ENCODE measurements at places on chromosomes 12 and 14.

- DNase-seq = no peak
Observed at GRCh38 chr14:34223373-34224148, 238.5 kb downstream of the SPTSSA start.

- no peak for DNase-seq
Observed at GRCh38 chr12:78651755-78652154, 212.8 kb upstream of the SYT1 start.

DNA sequence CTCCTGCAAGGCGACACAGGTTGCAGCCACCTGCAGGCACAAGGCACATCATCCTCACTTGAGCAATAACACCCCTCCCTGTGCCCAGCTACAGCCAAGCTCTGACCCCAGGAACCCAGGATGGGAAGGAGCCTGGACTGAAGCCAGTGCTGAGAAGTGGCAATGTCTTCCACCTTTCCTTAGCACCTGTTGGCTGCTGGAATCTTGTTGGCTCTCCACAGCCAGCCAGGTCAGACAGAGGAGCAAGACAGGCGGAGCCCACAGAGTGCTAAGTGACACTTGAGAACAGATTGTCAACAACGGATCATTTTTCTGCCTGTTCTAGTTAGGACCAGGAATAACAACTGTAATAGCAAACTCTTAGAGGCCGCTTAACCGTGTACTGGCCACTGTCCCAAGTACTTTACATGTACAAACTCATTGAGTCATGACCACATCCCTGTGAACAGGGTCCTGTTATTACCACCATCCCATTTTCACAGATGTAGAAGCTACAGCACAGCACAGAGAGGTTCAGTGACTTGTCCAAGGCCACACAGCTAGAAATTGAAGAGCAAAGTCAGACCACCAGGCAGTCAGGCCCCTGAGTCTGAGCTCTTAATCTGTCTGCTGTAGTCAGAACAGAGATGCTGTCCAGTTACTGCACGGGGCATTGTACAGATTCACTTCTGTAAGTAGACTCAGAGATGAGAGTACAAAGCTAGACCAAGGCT lies 45.6 kb downstream of the RNFT2 start:
- no peak for DNase-seq

GRCh38 chr12:80861641-80862378 lies 75.9 kb downstream of the LIN7A start:
- DNase-seq = no peak

- no peak for DNase-seq
Observed at GRCh38 chr14:74858022-74858421, 17.9 kb downstream of the PROX2 start.

- no peak for DNase-seq
Observed at GRCh38 chr12:66077542-66077941, 53.0 kb downstream of the LLPH start.

GRCh38 chr12:20370014-20370386 lies 1.7 kb downstream of the PDE3A start:
- no peak for DNase-seq

GRCh38 chr12:114625294-114625851 lies 58.6 kb downstream of the TBX3 start:
- peak; percentile 18 for DNase-seq

GRCh38 chr12:104586351-104586919 lies 129.7 kb downstream of the CHST11 start:
- DNase-seq = no peak

DNA sequence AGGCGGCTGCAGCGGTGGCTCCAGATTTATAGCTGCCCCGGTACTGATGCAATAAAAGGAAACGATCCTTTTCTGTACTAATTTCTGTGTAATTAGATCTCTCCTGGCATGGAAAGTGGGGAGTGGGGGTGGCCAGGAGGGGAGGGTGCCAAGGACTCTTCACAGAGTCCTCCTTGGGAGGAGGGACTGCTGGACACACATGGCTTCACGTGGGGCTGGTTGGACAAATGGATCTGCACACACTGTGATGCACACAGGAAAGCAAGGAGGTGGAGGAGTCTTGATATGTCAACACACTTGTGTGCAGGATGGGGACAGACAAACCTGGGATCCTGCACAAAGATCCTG lies 23.8 kb upstream of the ATP5MC2 start:
- DNase-seq = no peak

DNA sequence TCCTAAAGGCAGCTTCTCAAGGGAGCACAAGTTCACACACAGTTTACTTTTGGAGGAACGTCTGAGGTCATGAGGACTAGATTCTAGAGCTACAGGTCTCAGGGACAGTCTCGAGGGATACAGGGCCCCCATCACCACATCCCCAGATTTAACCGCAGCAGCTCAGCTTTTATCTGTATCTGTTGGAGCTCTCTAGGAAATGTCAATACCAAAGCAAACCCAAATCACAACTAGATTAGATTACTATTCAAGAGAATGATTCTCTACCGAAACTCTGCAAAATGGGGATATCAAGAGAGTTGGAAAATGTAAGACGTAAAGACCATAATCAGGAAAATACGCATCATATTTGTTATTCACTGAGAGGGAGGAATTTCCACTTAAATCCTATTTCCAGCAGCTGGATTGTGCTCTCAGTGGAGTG lies 4.0 kb upstream of the MYRFL start:
- no peak for DNase-seq

- no peak for DNase-seq
Observed at GRCh38 chr14:94394025-94394493, 5.7 kb upstream of the SERPINA1 start.

DNA sequence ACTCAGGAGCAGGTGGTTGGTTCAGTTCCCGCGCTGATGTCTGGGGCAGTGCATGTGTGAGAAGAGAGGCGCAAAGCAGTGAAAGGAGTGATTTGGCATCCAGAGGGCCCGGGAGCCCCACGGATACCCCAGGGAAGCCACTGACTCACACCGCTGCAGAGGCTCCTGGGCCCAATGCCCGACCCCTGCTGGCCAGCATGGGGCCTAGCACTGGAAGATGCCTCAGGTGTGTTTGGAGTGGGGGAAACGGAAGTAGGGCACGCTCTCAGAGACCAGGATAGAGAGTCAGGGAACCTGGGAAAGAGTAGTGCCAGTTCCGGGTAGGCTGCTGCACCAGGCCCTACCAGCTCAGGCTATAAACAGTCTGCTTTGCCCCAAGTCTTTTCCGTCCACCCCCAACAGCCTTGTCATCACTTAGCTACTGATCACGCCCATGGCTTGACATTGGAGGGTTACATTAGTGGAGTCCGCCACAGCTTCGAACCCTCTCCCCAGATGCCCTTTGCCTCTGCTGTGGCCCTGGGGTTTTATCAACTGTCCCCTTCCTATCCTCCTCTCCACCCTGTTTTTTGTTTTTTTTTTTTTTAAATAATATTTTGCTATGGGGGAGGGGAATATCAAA lies 9.5 kb upstream of the CSAD start:
- no peak for DNase-seq
